GM23248 (cell line): ENCODE measurements at places on chromosomes 16 and 17. TPM values are rescaled to one million over a fixed set of nuclear protein-coding genes. Genes with fewer than 3 reads are reported as not detected.
A peak's percentile ranks its signal among the peaks of the same experiment; 100 is the strongest.

DRG2 gene
- polyA plus RNA-seq: 34.6 and 36.7 TPM in 2 replicates

CACNG3 gene
- not detected in 2 replicates for polyA plus RNA-seq

NOTUM gene
- polyA plus RNA-seq: not detected in 2 replicates

- peaks cover 6% of the 10 kb centered on the region; the same call in 1 of the 2 replicates for H3K4me1 ChIP-seq
- H3K27me3 ChIP-seq: no peaks in the 10 kb centered on the region
- no peak overlapping the region for H3K4me3 ChIP-seq
- peak; percentile 83 for DNase-seq
- no peaks in the 10 kb centered on the region for H3K36me3 ChIP-seq
These were observed 27.6 kb downstream of the CCDC40 start for GRCh38 chr17:80063830-80064585.

DNA sequence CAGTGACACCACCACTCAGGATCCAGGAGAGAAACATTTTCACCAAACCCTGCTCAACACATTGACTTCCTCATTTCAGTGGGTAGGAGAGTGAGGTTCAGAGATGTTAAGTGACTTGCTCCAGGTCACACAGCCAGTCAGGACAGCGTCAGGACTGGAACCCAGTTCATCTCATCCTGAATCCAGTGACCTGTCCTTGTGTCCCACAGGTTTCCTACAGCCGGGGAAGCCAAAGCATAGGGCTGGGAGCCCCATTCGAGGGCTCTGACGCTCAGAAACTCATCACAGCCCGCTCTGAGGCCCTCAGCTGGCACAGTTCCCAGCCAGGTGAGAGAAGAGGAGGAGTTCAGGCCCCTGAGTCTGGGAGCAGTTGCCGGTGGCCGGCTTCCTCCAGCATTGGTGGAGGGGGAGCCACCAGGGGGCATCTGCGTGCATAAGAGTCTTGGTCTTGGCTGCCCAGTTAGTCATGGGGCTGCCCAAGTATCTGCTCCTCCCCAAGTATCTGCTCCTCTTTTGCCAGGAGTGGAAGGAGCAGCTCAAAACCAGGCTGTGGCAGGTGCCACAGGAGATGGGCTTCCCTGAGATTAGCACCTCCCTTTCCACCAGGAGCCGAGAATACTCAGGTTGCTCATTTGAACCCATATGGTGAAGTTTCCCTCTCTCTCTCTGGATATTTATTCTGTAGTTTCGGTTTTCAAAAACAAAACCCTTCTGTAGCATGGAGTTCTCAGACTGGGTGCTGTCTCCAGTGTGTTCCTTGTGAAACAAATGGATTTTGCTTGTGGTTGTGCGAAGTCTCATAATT is 56.0 kb downstream of the TNFRSF13B start:
- peaks cover 13% of the 10 kb centered on the region; the same call in 1 of the 2 replicates for H3K27me3 ChIP-seq
- no peaks in the 10 kb centered on the region for H3K4me1 ChIP-seq
- peak; percentile 79 for DNase-seq
- no peaks in the 10 kb centered on the region for H3K36me3 ChIP-seq

GRCh38 chr17:4623249-4623648 is 18.2 kb downstream of the ALOX15 start:
- 0 out of 2 replicates have a peak, but pooled peaks cover 3% of the 10 kb centered on the region for H3K27me3 ChIP-seq
- no peaks in the 10 kb centered on the region for H3K36me3 ChIP-seq
- H3K4me3 ChIP-seq: no peak overlapping the region
- peaks cover 7% of the 10 kb centered on the region; the same call in 1 of the 2 replicates for H3K4me1 ChIP-seq

DNA sequence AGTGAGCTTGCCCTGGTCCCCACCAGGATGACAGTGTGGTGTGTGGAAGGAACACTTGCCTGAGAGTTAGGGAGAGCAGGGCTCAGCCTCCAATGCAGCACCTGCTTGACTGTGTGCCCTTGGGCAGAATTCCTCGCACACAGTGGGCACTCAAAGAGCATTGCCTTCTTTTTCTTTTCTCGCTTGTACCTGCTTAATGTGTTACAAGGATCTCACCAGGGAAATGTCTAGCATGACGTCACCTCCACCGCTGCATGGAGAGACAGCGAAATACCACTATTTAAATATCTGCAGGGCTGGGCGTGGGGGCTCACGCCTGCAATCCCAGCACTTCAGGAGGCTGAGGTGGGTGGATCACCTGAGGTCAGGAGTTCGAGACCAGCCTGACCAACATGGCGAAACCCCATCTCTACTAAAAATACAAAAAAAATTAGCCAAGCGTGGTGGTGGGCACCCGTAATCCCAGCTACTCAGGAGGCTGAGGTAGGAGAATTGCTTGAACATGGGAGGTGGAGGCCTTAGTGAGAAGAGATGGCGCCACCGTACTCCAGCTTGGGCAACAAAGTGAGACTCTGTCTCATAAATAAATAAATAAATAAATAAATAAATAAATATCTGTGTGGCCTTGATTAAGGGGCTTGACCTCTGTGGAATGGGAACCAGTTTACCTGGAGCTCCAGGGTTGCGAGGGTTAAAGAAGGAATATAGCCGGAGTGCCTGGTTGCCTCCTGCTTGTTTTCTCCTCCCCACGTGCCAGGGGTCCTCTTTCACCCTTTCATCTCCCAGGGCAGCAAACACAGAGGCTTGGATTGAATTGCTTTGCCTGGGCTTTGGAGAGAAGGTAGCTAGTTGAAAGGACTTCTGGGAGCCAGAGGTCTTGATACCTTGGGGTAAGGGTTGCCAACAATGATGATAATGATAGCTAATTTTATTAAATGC is 16.3 kb downstream of the SNX29 start:
- H3K4me1 ChIP-seq: 0 out of 2 replicates have a peak, but pooled peaks cover 5% of the 10 kb centered on the region
- no peaks in the 10 kb centered on the region for H3K27me3 ChIP-seq

- no peak overlapping the region for H3K4me3 ChIP-seq
- H3K4me1 ChIP-seq: no peaks in the 10 kb centered on the region
- H3K36me3 ChIP-seq: peaks cover 20% of the 10 kb centered on the region; the same call in 1 of the 2 replicates
These were observed 86.2 kb downstream of the ITFG1 start for GRCh38 chr16:47374629-47375028.

DNA sequence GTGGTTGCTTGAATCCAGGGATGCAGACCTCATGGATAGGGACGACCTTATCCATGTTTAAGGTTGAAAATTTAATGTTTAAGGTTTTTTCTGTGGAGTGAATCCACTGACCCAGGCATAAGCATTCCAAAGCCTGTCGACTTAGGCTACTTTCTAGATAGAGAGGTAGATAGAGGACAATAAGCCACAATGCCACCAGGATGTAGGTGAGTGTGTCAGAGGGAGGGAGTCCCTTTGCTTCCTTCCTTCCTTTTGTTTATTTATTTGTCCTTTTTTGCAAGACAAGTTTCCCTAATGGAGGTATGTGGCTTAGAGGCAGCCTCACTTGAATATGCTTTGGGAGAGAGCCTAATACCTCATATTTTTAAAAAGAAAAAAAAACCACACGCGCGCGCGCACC is 834.2 kb upstream of the SOX9 start:
- no peaks in the 10 kb centered on the region for H3K36me3 ChIP-seq
- H3K4me1 ChIP-seq: no peaks in the 10 kb centered on the region
- no peak overlapping the region for H3K27ac ChIP-seq
- no peak overlapping the region for H3K4me3 ChIP-seq
- DNase-seq: no peak
- H3K27me3 ChIP-seq: 0 out of 2 replicates have a peak, but pooled peaks cover 3% of the 10 kb centered on the region

- H3K27me3 ChIP-seq: no peaks in the 10 kb centered on the region
- no peaks in the 10 kb centered on the region for H3K36me3 ChIP-seq
- peak overlapping the region; percentile 91 for H3K4me3 ChIP-seq
- peak; percentile 67 for DNase-seq
These were observed 727 bp upstream of the TENT4B start for GRCh38 chr16:50152351-50152806.

GRCh38 chr16:51242296-51242994 is 91.4 kb upstream of the SALL1 start:
- DNase-seq: no peak
- H3K27ac ChIP-seq: no peak overlapping the region
- H3K36me3 ChIP-seq: no peaks in the 10 kb centered on the region
